ENCODE measurements at places on chromosomes 2 and 18. TPM values are rescaled to one million over a fixed set of nuclear protein-coding genes. Genes with fewer than 3 reads are reported as not detected.

Gene CHRNA1
- polyA plus RNA-seq: 5.2 TPM

- no peak for DNase-seq
Measured at GRCh38 chr2:223723954-223724411, 113.4 kb downstream of the AP1S3 start.

DNA sequence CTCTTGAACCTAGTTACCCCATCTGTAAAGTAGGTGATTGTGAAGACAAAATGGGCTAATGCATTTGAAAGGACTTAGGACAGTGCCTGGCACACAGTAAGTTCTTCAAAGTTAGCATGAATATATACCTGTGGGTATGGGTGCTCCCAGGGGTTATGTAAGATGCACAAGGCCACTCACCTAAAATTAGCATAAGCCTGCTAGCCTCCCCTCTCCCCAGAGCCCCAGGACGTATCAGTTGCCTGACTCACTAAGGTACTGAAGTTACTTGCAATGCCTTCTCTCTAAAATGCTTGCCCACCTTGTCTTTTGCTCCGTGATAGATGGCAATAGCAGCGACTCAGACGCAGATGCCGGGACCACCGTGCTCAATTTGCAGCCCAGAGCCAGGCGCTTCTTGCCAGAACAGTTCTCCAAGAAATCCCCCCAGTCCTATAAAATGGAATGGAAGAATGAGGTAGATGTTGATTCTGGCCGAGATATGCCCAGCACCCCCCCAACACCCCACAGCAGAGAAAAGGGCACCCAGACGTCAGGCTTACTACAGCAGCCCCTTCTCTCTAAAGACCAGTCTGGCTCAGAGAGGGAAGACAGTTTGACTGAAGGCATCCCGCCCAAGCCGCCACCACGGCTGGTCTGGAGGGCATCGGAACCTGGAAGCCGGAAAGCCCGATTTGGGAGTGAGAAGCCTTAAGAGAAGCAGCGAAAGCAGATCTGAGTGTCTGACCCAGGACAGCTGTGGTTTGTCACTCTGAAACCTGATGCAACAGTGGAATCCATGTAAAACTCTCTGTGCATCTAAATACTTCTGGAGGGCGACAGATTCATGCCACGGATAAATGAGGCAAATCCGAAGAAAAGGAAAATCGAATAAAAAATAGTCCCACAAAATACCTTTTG, 53.8 kb upstream of the TMEM182 start:
- peak; percentile 54 for DNase-seq

DNA sequence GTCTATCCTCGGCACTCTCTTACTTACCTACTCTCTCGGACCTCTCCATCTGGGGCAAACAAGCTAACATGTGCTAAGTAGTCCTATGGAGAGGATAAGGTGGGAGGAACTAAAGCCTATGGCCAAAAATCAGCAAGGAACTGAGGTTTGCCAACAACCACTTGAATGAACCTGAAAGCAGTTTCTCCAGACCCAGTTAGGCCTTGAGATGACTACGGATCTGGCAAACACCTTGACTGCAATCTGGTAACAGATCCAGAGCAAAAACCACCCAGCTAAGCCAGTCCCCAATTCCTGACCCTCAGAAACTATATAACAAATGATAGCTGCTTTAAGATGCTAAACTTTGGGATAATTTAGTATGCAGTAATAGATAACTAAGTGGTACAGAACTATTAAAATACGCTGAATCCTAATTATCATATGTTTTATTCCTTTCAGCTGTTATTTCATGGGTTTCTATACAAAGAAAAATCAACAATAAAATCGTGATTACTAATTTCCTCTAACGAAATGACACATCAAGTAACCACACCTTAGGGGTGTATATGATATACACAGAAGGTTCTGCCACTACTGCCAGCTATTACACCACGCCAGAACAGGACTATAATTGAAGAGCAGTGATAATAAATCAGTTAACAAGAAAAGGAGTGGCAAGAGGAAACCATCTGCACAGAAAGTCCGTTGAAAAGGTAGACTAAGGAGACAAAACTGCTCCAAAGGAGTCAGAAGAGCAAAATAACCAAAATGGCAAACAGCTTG, 3.2 kb downstream of the FARSB start:
- DNase-seq: no peak

- no peak for DNase-seq
Measured at GRCh38 chr2:174840436-174840835, 76.2 kb upstream of the CHRNA1 start.

DNA sequence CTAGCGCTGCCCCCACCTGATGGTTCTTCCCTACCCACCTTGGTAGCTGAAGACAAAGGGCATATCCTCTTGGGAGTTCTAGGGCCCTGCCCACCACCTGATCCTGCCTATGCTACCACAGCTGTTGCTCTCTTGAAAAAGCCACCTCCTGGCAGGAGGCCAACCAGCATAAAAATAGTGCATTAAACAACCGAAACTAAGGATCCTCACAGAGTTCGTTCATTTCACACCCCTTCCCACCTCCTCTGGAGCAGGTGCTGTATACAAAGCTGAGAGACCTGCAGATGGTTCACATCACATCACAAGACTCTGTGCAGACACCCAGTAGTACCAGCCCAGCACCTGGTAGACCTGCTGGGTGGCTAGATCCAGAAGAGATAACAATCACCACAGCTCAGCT, 1348.0 kb upstream of the TMEFF2 start:
- no peak for DNase-seq

DNA sequence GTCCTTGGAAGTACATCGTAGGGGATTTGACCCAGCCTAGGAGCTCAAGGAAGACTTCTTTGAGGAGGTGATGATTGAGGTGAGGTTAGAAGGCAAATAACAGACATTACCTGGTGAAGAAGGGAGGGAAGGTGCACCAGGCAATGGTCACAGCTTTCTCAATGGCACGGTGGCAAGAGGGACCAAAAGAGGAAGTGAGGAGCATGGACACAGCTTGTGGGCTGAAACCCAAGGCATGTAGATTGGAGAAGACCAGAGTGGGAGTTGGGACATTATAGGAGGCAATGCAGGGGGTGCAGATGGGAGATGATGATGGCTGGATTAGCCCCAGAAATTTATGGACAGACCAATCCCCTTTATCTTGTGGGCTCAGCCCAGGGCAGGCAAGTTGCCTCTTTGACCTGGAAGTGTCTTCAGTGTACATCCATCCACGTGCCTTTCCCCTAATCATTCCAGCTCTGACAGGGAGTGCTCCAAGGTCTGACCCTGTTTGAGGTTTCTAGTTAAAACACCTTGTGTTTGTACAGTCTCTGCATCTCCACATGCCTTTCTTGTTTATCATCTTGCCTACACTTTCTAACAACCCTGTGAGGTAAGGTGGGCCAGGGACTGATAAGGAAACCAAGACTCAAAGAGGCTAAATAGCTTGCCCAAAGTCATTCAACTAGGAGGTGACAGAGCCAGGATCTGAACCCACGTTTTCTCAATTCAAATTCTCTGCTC, 59.1 kb downstream of the NRP2 start:
- no peak for DNase-seq

All from right renal cortex interstitium (tissue), 3 donors.